ENCODE measurements at places on chromosomes 1 and 21.
A peak's percentile ranks its signal among the peaks of the same experiment; 100 is the strongest.

GRCh38 chr1:37458551-37458950, 15.8 kb upstream of the ZC3H12A start:
- no peak for DNase-seq

- no peak for DNase-seq
Observed at GRCh38 chr1:92909321-92909720, 51.9 kb downstream of the DIPK1A start.

- DNase-seq = no peak
Observed at GRCh38 chr1:229694053-229694693, 68.1 kb downstream of the URB2 start.

GRCh38 chr1:172356620-172357019, 63.9 kb upstream of the C1orf105 start:
- DNase-seq = no peak

DNA sequence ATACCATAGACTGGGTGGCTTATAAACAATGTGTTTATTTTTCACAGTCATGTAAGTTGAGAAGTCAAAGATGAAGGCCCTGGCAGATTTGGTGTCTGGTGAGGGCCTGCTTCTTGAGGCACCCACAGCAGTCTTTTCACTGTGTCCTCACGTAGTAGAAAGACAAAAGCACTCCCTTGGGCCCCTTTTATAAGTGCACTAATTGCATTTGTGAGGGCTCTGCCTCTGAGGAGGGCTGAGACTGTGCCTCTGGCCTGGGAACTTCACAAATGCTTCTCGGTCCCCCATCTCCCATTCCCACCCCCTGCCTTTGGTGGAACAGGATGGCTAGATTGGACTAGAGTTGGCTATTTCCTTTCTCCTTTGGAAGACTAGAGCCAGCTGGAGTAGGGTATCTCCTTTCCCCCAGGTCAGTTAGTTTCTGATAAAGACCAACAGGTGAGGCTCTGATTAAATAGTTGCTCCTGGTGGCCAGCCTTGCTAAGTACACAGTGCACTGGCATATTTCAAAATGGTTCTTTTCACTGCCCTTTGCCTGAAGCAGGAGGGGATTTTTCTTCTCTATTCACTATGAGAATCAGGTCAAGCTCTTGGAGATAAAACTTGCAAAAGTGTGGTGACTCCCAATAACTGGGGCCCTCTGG, 82.9 kb downstream of the PLPPR4 start:
- no peak for DNase-seq

- DNase-seq = no peak
Observed at GRCh38 chr1:203443296-203443695, 32.3 kb upstream of the PRELP start.

DNA sequence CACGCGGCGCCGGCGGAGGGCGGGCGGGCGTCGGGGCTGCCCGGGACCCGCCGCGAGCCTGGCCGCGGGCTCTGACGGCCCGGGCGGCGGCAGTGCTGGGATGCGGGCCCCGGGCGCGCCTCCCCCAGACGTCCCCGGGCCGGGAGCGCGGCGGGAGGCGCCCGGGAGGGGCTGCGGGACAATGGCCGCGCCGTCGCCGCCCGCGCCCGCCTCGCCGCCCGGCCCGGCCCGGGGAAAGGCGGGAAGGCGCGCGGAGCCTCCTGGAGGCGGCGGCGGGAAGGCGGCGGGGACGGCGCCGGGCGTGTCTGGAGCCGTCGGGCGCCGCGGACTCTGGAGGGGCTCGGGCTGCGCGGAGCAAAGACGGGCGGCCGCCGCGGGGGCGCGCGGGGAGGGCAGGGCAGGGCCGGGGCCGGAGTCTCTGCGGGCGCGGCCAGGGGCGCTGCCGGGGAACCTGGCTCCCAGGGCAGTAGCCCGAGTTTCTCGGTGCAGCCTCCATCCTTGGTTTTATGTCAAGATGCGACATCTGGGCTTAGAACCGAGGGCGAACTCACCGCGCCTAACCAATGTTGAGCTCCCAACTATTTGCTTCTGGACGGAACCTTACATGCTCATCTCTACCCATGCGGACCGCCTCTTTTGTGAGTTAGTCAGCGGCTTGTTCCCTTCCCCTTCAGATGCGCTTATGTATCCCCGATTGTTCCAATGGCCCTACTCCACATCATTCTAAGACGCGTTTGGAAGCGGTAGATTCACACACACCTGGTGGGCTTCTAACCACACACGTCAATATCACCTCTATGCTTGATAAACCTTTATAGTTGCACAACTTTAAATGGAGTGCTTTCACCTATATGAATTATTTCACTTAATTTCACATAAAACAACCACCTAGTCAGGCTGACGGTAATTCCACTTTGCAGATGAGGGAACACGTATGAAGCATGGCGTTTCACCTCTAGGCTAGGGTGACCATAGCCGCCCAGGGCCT, 651 bp downstream of the ZBTB8A start:
- no peak for DNase-seq

DNA sequence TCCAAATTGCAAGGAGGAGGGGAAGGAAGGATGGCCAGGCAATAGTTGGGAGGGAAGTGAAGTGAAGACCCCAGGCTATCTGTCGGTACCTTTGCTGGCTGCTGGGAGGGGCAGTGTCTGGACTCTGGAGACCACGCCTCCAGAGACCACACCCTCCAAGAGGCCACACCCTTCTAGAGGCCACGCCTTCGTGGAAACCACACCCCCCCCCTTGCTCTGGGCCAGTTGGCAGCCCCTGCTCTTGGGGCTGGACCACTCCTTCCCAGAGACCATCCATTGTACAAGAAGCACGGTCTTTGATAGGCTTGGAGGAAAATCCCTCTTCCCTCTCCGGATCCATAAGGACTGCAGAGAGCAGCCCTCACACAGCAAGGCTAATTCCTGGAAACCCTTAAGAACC, 73.1 kb downstream of the RYR2 start:
- DNase-seq = no peak

GRCh38 chr1:11979028-11979850, 1.0 kb upstream of the MFN2 start:
- no peak for DNase-seq

- no peak for DNase-seq
Observed at GRCh38 chr1:34781071-34781843, at the start of gene GJB3. TSS of gene GJB3 (plus strand) at chr1:34781214. CDS start at chr1:34784763, 3,549 bp downstream.

- DNase-seq = no peak
Observed at GRCh38 chr21:37861561-37861960, 54.7 kb downstream of the KCNJ6 start.

DNA sequence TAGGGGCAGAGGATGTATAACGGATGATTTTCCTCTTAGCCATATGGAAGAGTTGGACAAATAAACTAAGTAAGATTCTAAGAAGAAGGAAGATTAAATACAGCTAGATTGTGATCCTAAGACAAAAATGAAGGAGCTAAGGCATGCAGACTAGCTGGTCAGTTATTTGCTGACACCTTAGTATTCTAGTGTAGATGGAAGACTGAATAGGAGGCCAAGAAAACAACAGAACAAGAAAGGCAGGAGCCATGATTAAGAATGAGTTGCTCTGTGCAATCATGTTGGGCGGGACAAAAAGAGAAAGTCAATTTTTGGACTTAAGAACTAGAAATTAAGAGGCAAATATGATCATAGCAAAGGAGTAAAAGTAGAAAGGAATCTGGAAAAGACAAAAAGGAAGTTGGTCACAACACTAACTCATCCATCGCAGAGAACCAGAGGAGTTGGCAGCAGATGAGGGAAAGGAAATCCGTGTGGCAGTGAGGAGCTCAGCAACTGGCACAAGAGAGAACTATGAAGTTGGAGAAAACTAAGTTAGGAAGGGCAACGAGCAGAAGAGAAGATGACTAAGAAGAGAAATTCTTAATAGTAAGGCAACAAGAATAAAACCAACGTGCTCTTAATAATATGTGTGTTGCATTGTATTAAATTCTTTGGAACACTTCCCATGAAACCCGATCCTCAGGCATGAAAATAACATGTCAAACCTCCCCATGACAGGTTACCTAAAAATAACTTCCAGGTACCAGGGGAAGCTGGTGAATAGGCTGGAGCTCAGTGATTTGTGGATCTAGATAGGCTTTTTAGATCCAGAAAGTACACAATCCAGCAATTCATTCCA, 234.4 kb downstream of the LTN1 start:
- DNase-seq = no peak

DNA sequence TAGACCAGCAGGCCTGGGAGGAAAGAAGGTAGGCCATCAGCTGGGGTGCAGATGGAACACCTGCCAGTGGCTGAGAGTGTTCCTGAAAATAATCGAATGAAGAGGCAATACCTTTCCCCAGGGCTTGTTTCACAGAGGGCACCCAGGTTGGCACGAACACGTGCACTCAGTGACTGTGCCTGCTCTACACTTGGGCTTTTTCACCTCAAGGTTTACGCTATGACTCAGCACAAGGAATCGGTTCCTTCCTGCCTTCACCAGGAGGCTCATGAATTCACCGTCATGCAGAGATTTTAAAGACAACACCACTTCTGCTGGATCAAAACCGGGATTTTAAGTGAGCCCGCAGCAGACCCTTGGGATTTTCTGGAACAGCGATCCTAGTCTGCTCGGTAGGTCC, 118.5 kb upstream of the ADAR start:
- no peak for DNase-seq

- no peak for DNase-seq
Observed at GRCh38 chr1:246005067-246005466, 502.0 kb downstream of the SMYD3 start.

DNA sequence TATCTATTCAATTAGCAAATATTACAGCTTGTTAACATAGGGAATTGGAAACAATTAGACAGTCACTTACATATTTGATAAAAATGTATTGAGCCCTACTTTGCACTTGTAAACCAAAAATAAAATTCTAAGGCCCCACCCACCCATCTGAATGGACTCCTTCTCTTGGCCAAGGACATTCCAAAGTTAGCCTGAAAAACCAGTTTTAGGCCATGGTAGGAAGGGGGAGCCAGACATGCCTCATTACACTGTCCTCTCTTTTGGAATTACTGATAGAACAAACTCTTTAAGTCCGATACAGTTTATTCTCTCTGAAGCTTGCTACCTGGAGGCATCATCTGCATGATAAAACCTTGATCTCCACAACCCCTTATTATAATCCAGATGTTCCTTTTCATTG, 28.0 kb upstream of the TSPAN2 start:
- DNase-seq = no peak

DNA sequence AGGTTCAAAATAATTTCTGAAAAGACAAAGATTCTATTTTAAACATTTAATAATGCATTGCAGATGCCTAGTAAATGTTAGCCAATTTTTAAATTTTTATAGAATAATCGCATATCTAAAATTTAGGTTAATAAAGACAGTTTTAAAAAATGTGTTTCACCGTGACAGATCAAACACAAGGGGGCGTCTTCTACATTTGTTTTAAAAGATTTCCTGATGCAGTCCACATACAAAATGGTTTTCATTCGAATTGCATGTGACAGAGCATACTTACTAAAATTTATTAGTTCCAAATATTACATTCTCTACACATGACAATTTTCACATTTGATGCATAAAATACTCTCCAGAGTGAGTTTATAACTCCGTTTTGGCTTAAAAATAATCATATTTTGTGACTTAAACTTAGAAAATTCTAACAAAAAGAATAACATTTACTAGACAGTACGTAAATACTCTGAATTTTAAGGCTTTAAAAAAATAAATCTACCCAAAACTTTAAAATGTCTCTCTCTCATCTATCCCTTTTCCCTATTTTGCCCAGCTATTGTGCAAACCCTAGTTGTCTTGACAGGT, 75.5 kb downstream of the ADAMTS1 start:
- no peak for DNase-seq

GRCh38 chr1:204578867-204579664, 62.9 kb downstream of the MDM4 start:
- DNase-seq = no peak

DNA sequence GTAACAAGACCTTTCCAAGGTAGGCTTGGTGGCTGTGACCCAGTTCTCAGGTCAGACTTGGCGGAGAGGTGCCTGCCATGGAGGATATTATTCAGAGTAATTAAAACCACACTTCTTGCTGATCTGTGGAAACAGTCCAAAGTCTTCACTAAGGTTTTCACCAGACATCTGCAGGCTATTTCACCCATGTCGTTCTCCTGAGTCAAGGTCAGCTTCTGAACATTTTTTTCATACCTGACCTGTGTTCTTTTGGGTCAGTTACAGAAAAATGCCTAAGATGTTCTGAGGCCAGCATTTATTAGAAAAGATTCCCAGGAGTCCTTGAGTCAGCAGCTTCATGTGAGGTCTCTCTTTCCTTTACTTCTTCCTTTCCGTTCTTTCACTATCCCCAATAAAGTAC, 54.9 kb downstream of the RGL1 start:
- no peak for DNase-seq

DNA sequence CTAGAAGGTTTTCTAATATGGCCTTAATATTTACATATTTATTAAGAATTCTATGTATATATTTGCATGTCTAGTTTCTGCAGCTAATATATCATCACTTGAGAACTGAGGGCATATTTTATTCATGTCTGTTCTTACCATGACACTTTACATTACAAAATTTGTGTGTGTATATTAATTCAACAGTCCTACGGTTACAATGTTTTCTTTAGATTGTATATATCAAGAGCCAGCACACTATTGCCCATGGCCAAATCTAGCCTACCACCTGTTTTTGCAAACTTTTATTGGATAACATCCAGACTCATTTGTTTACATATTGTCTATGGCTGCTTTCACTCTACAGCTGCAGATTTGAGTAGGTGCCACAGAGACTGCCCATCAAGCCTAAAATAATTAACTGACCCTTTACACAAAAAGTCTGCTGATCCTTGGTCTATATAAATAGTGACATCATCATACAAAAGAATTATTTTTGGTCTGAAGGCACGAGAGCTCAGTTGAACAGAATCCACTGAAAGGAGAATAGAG, 577.4 kb upstream of the PBX1 start:
- no peak for DNase-seq

- DNase-seq = peak; percentile 11
Observed at GRCh38 chr1:31593770-31594632, 17.7 kb downstream of the TINAGL1 start.

- DNase-seq = no peak
Observed at GRCh38 chr1:165352442-165353293, 3.8 kb downstream of the LMX1A start.

DNA sequence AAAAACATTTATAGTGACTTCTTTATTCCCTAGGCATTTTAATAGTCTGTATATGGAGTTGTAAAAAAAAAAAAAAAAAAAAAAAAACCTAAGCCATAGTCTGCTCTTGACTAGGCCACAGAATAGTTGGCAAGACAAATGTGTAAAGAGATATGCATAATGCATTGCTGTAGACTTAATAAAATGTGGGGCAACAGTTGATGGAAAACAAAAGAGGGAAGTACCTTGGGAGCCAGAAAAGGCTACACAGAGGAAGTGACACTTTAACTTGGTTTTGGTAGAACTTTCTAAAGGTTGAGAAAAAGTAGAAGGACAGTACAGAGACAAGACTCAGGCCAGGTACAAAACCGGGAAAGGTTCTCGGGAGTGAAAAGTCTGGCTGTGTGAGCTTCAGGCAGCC, 802.9 kb upstream of the ADAMTS5 start:
- no peak for DNase-seq
